ENCODE measurements at places on chromosomes 1 and 21.
A peak's percentile ranks its signal among the peaks of the same experiment; 100 is the strongest.

GRCh38 chr1:6770751-6771440 lies 14.4 kb upstream of the CAMTA1 start:
- peak; percentile 59 for DNase-seq

GRCh38 chr21:25079053-25079452 lies 528.2 kb downstream of the MRPL39 start:
- no peak for DNase-seq

DNA sequence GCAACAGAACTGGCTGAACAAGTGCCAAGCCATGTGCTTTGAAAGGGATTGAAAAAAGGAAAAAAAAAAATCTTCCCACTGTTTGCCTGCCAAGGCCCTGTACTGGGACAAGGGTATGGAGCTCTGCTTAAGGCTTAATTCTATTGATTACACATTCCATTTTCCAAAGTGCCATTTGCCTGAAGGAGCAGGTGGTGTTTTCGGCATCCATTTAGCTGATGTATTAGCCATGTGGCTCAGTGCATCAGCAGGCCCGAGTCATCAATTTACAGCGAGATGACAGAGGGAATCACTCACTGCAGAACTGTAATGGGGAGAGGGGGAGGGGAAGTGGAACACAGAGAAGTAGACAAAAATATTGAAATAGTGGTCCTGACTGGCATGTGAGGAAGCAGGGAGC lies 144.2 kb upstream of the BEND5 start:
- DNase-seq: no peak

- DNase-seq: no peak
These were observed 196.4 kb downstream of the PLPP3 start for GRCh38 chr1:56382929-56383328.

- peak; percentile 37 for DNase-seq
These were observed at the start of gene NTNG1 for GRCh38 chr1:107140703-107141490. NTNG1 (plus strand) TSS chr1:107141039.

DNA sequence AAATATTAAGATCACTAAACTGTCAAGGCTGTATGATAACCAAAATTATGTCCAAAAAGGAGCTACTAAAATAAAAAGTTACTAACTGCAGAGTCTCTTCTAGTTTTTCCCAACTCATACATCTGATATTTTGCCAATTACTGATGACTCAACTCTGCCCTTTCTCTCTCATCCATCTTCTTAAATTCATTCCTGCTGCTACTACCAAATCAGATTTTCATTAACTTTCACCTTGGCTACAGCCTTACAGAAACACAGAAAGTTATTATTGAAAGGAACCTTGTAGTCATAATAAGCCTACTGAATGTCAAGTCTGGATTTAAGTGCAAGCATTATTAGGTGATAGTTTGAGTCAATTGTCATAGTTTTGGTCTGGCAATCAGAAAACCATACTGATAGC lies 273.1 kb downstream of the DPYD start:
- DNase-seq: no peak

GRCh38 chr1:228887960-228888359 lies 152.7 kb downstream of the RHOU start:
- no peak for DNase-seq

DNA sequence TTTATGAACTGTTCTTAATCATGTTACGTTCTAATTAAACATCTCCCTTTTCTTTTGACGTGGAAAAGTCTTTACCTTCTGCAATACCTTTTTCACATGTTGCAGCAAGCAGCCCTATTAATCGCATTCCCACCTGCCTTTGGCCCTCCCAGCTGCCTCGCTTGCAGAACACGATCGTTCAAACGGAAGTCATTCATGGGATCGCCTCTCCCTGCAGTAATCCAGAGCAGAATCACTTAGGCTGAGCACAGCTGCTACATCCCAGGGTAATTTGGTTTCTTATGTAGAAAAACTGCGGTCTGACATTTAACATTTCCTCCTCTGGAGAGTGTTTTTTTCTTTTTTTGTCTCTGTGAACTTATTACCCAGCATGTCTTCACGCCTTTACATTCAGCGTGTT lies 206.3 kb downstream of the KIF26B start:
- DNase-seq: no peak

DNA sequence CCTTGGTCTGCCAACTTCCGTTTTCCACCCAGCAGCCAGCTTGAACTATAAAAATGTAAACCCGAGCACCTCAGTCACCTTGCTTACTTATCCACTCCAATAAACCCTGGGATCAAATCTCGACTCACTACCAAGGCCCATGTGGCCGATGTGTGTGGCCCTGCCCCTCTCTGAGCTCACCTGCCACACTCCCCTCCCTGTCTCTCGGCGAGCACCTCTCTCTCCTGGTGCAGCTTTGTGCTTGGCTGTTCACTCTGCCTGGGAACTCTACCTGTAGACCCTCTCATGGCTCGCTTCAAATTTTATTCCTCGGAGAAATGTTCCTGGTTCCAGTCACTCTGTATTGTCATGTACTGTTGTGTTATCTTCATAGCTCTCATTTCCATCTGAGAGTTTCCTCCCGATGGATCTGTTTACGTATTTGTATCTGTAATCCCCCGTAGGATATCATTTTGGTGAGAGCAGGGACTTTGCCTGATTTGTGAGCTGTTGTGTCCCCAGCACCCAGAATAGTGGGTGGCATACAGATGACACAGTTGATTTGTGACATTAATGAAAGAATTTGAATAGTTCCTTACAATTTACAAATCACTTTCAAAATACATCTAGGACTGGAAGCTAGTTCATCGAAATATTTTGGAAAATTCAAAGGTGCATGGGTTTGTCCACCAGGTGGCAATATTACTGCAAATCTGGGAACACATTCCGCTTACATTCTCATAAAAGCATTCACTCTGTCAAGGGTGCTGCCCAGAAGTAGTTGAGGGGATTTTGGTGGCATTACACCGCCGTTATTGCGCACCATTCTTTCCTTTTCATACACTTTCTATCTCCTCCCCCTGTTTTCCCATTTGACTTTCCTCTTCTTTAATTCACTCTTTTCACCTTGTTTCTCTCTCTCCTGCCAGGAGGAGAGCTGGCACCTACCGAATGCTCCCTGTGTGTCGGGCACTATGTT lies 95.3 kb downstream of the ABCA4 start:
- peak; percentile 23 for DNase-seq

DNA sequence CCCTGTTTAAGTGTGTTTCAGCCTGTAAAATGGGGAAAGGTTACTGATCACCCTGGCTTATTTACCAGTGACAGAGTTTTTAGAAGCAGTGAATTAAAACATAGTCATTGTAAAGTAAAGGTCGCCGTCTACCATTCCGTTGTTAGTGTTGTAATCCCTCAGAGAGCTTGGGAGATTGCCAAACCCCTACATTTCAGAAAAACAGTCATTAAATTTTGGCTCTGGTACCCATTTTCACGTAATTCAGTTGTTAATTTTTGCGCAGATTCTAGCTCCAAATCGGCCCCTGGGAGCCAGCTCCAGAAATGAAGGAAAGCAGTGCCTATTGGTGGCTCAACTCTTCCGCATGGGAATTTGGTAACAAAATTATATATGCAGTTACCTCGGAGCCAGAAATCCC lies 127.7 kb upstream of the AJAP1 start:
- DNase-seq: no peak

GRCh38 chr1:42979896-42980800 lies 21.5 kb upstream of the SLC2A1 start:
- DNase-seq: no peak

DNA sequence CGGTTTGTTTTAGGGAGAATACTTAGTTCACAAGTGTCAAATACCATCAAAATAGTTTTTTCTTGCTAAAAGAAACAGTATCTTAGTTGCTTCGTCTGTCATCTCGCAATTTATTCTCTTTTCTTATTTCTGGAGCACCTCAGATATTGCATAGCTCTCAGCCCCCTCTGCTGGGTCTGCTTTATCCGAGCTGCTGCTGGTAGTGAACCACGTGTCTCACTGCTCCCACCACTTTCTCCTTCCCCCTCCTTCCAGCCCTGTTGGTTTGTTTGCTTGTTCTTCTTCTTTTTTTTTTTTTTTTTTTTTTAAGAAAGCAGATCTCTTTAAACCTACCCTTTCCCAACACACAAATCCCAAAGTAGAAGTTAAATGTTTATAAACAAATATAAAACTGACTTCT lies 170.8 kb downstream of the EDEM3 start:
- DNase-seq: no peak

GRCh38 chr1:94725566-94725965 lies 94.6 kb upstream of the SLC44A3 start:
- DNase-seq: no peak

DNA sequence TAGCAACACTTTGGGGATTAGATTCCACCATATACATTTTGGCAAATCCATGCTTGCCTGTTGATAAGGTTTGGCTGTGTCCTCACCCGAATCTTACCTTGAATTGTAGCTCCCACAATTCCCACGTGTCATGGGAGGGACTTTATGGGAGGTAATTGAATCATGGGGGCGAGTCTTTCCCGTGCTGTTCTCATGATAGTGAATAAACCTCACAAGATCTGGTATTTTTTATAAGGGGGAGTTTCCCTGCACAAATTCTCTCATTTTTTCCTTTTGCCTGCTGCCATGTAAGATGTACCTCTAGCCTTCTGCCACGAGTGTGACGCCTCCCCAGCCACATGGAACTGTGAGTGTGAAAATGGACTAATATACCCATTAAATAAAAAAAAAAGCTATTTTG lies 265.3 kb downstream of the MRPL39 start:
- DNase-seq: no peak

- DNase-seq: no peak
These were observed 38.0 kb downstream of the CD58 start for GRCh38 chr1:116532671-116533428.

DNA sequence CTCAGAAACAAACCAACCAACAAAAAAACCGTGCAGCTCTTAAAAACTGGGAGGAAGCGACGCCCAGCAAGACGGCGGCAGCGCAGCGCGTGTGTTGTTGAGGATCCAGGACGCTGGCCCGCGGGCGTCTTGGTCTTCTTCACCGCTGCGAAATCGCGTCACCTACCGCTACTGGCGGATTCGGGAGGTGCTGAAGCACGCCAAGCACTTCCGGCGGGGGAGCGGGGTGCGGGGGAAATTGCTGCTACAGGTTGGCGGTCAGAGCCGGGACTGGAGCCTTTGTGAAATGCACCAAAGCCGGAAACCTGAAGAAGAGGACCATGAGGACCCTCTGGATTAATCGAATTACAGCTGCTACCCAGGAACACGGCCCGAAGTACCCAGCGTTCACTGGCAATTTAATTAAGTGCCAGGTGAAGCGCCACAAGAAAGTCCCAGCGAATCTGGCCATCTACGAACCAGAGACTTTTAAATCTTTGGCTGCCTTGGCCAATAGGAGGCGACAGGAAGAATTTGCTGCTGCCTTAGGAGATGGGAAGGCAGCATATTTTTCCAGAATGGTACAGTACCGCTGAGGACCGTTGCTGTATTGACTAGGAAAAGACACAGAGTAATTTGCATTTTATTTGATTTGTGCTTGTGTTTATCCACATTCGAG lies 11.9 kb upstream of the RIPPLY3 start:
- peak; percentile 35 for DNase-seq

DNA sequence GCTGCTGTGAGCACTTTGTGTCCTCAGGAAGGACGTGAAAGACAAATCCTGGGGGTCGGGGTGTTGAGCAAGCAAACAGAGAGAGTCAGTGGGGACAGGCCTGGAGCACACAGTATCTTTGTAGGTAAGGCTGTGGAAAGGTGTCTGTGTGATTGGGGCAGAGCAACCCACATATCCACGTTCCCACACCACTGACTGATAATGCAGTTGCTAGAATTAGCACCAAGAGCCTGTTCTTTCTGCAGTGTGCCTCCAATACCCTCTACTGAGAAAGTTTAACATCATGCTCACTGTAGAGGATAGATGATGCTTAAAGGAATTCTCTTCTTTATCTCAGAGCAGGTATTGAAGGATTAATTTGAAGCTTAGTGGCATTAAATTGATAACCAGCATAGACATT lies 161.1 kb downstream of the PIK3R3 start:
- DNase-seq: no peak

DNA sequence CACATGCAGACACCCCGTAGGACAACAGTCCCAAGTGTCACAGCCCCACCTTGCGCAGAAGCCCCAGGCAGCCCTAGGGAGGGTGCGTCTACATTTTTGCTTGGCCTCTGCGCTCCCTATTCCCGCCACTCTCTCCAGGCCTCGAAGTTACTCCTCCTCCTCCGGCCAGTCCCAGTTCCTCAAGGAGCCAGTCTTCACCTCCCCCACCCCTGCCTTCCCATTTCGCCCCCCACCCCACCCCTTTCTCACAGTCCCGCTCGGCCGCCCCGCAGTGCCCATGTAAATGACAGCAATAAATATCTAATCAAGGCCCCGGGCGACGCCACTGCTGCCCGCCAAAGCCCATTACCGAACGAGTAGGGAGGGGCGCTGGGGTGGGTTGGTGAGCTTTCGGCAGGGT lies 3.2 kb downstream of the DMBX1 start:
- DNase-seq: no peak

DNA sequence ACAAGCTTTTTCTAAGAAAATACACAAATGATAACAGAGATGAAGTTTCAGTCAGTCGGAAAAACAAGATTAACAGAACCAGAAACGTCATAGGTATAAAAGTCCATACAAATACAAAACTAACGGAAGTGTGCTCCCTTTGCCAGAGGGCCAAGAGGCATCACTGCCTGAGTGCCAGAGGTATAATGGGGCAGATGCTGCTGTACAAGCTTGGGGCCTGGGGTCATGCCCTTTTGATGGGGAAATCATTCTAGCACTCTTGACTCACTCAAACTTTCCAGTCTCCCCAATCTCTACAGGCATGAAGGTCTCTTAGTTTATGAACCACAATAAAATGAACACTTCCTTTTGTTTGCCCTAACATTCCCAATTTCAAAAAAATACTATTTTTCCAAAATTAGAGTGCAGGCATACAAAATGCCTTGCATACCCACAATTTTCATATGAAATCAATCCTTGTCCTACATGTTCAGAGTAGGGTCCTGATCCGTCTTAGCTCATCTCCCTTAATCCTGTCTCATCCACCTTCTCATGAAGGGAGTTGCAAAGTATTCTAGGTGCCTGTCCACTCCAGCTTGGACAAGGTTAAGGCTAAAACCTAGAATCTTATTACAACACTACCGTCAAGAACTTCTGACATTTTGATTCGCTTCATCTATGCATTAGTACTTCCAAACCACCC lies 1.5 kb downstream of the RPL22 start:
- DNase-seq: no peak

DNA sequence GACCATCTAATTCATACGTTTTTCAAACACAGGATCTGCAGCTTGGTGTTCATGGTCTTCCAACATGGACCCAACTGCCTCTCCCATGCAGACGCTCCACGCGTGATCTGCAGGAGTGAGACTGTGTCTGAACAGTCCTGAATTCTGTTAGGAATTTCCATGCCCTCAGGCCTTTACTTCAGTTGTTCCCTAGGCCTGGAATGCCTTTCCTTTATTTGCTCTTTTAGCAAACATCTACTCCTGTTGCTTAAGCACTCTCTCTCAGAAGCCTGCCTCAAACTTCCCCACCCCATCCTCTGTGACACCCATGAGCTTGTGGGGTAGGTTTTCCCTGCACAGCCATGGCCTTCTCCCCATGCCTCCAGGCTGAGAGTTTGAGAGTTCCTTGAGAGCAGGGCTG lies 73.7 kb downstream of the DMRTB1 start:
- no peak for DNase-seq

DNA sequence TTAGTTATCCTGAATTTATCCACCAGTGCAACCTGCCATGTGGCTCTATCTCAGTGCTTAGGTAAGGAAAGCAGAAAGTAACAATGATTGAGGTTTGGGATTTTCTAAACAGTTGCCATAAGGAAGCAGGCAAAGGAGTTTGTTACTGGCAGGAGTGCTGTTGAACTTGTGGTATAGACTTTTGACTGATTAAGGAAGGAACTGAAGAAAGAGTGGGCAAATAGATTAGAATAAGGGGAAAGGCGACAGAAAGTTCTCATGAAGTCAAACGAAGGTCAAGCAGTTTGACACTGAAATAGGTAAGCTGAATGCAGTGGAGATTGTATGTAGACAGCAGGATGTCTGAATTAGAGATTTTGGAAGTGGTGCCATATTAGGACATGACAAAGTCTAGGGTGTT lies 24.2 kb upstream of the CR2 start:
- DNase-seq: no peak
